ENCODE measurements at places on chromosomes 2 and 18. TPM values are rescaled to one million over a fixed set of nuclear protein-coding genes. Genes with fewer than 3 reads are reported as not detected.

SLC9A4 gene
- not detected for polyA plus RNA-seq

CD8A gene
- 10.0 TPM for polyA plus RNA-seq

DNA sequence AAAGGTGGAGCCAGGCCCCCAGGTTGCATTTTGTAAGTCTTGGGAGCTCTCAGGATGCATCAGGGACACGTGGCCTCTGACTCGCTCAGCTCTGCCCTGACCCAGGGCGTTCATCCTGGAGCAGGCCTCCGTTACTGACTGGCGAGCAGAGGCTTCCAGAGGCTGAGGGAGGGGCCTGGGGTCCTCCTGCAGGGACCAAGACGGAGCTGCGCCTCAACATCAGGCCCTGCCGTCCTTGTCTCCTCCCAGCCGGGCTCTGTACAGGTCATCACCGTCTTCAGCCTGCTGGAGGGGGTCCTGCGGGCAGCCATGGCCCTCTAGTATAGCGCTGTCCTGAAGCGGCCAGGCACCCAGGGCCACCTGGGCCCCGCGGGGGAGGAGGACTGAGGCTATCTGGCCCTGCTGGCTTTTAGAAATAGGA is 10.2 kb upstream of the ALPP start:
- H3K27me3 ChIP-seq = no peaks in the 10 kb centered on the region
- H3K4me3 ChIP-seq = no peak overlapping the region
- DNase-seq = no peak
- no peaks in the 10 kb centered on the region for H3K4me1 ChIP-seq
- no peak overlapping the region for H3K27ac ChIP-seq

- no peak overlapping the region for H3K27ac ChIP-seq
- no peaks in the 10 kb centered on the region for H3K27me3 ChIP-seq
- no peak overlapping the region for H3K4me3 ChIP-seq
- H3K36me3 ChIP-seq = no peaks in the 10 kb centered on the region
- no peak for DNase-seq
These were observed 15.3 kb upstream of the NFE2L2 start for GRCh38 chr2:177279847-177280246.

- H3K27ac ChIP-seq = no peak overlapping the region
- no peak for DNase-seq
- no peak overlapping the region for H3K4me3 ChIP-seq
- H3K4me1 ChIP-seq = peaks cover 7% of the 10 kb centered on the region
- H3K27me3 ChIP-seq = no peaks in the 10 kb centered on the region
These were observed 90.7 kb upstream of the TNP1 start for GRCh38 chr2:216950547-216950946.

- no peak overlapping the region for H3K27ac ChIP-seq
- H3K36me3 ChIP-seq = no peaks in the 10 kb centered on the region
- H3K4me1 ChIP-seq = peaks cover 24% of the 10 kb centered on the region
- H3K4me3 ChIP-seq = no peak overlapping the region
- no peaks in the 10 kb centered on the region for H3K27me3 ChIP-seq
- peak; percentile 64 for DNase-seq
These were observed 85.1 kb upstream of the ATL2 start for GRCh38 chr2:38462121-38462661.

GRCh38 chr2:46076251-46076650 is 221.0 kb upstream of the EPAS1 start:
- H3K27me3 ChIP-seq = no peaks in the 10 kb centered on the region
- H3K27ac ChIP-seq = no peak overlapping the region
- no peaks in the 10 kb centered on the region for H3K36me3 ChIP-seq
- no peak overlapping the region for H3K4me3 ChIP-seq
- no peaks in the 10 kb centered on the region for H3K4me1 ChIP-seq

GRCh38 chr2:20164734-20165478 is 60.0 kb downstream of the SDC1 start:
- no peak overlapping the region for H3K4me3 ChIP-seq
- DNase-seq = no peak
- no peaks in the 10 kb centered on the region for H3K4me1 ChIP-seq

CYTIP gene
- polyA plus RNA-seq = 0.73 TPM

GRCh38 chr2:113709022-113709421 is 47.4 kb downstream of the SLC35F5 start:
- DNase-seq = no peak
- H3K27me3 ChIP-seq = no peaks in the 10 kb centered on the region
- peaks cover 6% of the 10 kb centered on the region for H3K4me1 ChIP-seq
- no peak overlapping the region for H3K27ac ChIP-seq
- no peak overlapping the region for H3K4me3 ChIP-seq

DNA sequence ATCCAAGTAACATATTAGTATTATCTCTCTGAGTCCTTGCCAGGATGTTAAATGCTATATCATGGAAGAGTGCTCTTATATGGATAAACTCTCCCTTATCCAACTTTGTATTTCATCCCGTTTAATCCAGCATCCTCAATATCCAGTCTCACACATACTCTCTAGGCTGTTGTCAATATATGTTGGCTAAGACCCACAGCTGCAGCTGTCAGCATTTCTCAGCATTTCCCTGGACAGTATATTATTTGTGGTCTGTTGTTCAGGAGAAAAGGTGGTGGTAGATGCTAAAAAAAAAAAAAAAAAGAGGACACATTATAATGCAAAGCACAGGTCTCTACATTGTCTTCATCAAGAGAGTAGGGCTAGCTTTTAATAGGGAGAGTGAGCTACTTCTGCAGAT is 1368.0 kb upstream of the ZEB2 start:
- H3K36me3 ChIP-seq = no peaks in the 10 kb centered on the region
- H3K27ac ChIP-seq = no peak overlapping the region
- no peaks in the 10 kb centered on the region for H3K4me1 ChIP-seq
- no peak overlapping the region for H3K4me3 ChIP-seq

ZNF638 gene
- 87.9 TPM for polyA plus RNA-seq

Data from ovary (tissue), 10 donors.